ENCODE measurements at places on chromosomes 12 and 14.

DNA sequence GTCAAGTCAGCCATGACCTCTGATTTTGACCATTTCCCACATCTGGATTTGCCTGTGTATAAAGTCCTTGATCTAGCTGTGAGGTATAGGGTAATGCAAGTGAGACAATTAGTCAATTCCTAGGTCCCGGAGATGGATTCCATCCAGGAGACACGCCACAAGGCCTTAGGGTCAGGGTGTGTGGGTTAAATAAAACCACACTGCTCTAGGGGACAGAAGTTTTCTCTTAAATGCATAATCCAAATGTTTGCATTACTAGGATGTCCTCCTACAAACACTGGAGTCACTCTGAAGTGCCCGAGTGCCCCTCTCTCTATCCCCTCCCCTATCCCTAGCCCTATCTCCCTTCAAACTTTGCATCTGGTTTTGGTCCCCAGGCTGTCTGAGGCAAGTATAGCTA, 26.8 kb downstream of the LRIG3 start:
- no peak for DNase-seq

DNA sequence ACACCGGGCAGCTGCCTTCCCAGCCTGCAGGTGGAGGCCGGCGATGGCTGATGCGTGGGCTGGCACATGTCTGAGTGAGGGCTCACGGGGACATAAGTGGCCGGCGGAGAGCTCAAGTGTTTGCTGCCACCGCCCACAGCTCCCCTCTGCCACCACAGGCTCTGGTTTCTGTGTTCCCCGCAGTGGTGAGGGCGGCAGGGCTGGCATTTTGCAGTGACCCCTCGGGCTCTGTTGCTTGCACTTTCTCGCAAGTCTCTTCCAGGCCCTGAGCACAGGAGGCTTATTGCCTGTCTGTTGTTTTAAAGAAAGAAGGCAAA, 271.0 kb upstream of the RTL1 start:
- DNase-seq = no peak

DNA sequence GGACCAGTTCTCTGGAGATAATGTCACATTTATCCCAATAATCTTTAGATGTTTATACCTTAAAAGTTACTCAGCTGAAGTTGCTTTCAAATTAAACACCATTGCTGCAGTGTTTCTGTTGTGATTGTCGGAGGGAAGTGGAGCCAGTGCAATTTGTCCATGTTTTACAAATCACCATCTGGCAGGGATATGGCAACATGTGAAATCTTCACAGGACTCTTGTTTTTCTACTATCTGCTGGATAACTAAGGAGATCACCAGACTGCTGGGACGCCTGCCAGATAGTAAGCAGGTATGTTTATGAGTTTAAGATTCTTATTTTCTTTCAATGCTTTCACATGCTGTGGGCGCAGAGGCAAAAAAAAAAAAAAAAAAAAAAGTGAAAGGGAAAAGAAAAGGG, 100.3 kb upstream of the SOX5 start:
- peak; percentile 95 for DNase-seq

GRCh38 chr14:99758121-99758821, 34.9 kb upstream of the EML1 start:
- DNase-seq = no peak

DNA sequence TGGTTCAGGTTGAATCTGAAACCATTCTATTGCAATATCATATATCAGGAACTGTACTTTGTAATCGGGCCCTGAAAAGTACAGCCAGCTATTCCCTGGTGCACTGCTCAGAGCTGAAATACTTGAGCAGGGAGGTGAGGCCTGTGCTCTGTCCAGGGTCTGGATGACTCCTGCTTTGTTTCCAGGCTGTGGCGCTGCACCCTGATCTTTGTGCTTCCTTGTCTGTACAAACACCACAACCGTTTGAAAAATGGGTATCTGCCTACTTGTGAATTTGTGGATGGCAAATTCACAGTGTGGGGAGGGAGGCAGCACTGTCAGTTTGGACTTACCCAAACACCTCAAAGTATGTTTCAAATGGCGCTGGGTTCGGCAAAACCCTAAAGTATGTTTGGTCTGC, 155.4 kb upstream of the FAR2 start:
- DNase-seq = no peak

- no peak for DNase-seq
Observed at GRCh38 chr12:98154850-98155249, 360.5 kb upstream of the TMPO start.

GRCh38 chr14:97077253-97077653, 280.1 kb downstream of the VRK1 start:
- no peak for DNase-seq

- DNase-seq = peak; percentile 45
Observed at GRCh38 chr14:36423430-36423829, 96.6 kb downstream of the NKX2-1 start.

GRCh38 chr14:32192712-32193373, 9.0 kb upstream of the RNU6-7 start:
- DNase-seq = no peak

Data from NCI-H2171 treated with DMSO at 0.1 percent for 48 hours (cell line).